ENCODE measurements at places on chromosomes 1 and 21.

- no peak for DNase-seq
Observed at GRCh38 chr1:182974506-182975191, 21.7 kb upstream of the SHCBP1L start.

DNA sequence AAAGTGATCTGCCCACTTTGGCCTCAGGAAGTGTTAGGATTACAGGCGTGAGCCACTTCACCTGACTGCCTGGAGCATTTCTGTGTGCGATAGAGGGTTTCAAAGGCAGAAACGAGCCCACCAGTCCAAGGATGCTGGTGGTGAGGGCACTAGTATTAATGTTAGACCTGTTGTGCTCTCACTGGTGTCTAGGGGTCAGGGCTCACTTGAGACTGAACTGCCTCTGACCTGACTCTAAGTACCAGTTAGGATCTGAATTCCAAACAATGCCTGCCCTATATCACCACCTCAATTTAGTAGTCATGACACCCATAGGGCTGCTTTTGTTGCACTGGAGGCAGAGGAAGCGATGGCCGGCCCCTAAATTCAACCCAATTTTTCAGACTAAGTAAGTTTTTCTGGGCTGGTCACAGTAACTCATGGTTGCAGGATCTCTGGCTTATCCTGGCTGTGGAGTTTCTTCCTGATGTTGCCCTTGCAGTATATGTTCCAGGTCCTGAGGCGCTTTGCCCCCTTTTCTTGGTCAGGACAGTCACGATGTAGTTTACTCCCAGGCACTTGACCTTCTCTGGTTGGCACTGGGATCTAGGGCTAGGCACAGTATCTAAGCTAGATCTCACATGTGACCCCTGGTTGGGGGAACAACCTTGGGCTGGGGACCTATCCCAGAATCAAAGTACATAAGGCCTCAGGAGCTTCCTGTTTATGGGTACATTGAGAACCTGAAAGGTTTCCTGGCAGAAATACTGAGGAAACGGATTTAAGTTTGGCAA is 4.5 kb downstream of the CCDC17 start:
- no peak for DNase-seq

DNA sequence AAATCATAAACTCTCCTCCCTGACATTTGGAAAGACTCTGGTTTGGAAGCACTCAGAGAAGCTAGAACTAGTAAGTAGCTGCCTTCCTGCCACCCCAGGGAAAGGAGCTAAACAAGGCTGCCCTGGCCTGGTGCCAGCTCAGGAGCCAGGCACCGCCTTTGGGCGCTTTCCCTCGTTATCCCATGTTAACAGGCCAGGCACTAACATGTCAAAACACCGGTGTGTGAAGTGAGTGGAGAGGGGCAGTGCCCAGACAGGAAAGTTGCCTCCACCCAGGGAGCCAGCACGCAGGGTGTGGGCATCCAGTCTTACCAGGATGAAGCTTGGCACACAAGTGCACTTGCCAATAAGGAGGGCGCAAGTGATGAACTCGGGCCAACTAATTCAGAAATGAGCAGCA is 346.8 kb downstream of the RRAGC start:
- DNase-seq: no peak

GRCh38 chr21:45811136-45811535 is 167.6 kb downstream of the PCBP3 start:
- no peak for DNase-seq

DNA sequence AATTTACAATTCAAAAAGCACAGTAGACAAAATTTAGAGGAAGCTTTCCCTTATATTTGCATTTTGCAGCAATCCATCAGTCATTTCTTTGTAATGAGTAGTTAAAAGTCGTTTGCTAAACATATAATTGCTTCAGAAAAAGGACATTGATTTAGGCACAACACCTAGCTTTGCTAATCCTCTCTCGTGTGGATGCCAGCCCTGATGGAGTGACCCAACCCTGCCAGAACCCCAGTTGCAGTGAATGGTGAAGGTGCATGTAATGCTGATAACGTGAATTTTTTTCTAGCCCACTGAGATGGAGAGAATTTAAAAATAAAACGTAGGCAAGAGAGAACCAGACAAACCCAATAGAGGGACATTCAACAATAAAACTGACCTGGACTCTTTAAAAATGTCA is 263.4 kb downstream of the GRIK1 start:
- no peak for DNase-seq

DNA sequence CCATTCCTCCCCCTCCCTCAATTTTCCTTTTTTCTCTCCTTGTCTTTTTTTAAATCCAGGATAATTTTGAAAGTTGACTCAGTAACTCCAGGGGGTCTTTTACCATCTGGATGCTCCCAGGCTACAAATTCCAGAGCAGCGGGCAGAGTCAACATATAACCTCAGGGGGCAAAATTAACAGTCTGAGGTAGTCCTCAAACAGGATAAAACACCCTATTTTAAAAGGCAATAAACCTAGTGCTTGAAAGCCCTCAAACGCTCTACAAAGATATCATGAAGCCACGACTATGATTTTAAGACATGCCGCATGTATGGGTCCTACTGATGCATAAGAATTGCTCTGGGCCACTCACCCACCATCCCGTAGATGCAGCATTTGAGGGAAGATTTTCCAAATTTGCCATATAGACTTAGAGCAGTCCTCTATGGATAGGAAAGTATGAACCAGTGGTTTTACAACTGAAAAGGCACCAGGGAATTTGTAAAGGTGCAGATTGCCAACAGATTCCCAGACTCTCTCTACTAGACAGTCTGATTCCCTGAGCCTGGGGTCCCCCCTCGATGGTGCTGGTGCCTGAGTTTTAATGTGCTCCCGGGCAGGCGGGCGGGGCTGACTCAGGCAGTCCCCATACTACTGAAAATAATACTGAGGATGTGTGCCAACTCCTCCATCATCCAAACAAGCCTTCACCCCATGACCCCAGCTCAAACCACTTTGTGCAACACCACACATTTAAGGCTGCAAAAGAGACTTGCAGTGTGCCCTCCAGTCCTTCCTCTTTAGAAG is 37.2 kb downstream of the PTPN14 start:
- no peak for DNase-seq

- no peak for DNase-seq
Observed at GRCh38 chr1:240701412-240701811, 89.5 kb upstream of the GREM2 start.

- no peak for DNase-seq
Observed at GRCh38 chr1:213273546-213273945, 222.5 kb downstream of the RPS6KC1 start.

- no peak for DNase-seq
Observed at GRCh38 chr1:235863699-235864093, 3.0 kb downstream of the LYST start.

DNA sequence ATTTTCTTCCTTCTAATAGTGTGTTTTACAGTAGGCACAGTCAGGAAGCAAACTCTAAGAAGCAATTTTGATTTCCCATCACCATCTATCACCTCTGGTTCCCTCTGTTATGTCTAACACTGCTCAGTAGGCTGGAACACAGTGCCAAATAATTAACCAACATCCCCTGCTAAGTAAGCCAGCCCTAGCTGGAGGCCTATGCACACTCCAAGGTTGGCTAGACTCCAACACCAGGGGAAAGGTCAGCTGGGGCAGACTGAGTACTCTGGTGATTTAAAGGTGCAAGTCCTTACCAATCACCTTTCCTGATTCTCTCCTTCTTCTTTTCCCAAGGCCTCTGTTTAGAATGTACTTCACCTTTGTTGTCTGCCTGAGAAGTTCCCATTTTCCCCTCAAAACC is 46.5 kb upstream of the BEND5 start:
- no peak for DNase-seq

DNA sequence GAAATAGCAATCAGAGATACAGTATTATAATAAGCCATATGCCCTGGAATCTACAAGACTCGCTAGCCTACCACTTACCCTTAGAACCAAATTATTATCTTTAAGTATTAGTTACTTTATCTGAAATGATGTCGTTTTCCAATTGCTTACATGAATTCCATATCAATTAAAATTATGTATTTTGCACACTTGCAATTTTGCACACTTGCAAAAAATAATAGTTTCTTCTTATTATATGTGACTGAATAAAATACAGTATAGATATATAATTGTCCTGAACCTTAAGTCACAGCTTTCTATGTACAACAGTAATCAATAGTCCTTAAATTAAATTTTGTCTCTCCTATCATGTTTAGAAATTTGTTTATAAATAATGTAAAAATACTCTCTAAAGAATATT is 2095.1 kb downstream of the NCAM2 start:
- no peak for DNase-seq

GRCh38 chr1:10818262-10819197 is 22.1 kb upstream of the CASZ1 start:
- DNase-seq: no peak

GRCh38 chr1:20992322-20993056 is 184.2 kb downstream of the EIF4G3 start:
- no peak for DNase-seq

DNA sequence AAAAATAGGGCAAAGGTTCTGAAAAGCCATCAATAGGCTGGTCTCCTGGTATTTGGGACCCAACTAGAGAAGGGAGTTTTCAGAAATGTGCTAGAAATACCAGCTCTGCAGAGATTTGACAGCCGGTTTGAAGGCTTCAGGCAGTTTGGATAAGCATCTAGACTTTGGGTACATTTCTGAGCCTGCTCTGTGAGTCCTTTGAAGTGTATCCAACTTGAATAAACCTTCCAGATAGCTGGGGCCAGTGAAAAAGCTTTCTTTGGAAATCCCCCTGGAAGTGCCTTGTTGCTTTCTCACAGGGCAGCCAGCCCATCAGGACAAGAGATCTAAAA is 6.4 kb upstream of the PEF1 start:
- DNase-seq: no peak

GRCh38 chr1:235643837-235644692 is 5.5 kb downstream of the GNG4 start:
- no peak for DNase-seq

- DNase-seq: no peak
Observed at GRCh38 chr1:9382643-9383491, 90.2 kb downstream of the SPSB1 start.

- no peak for DNase-seq
Observed at GRCh38 chr1:28896609-28896986, 17.8 kb upstream of the EPB41 start.

DNA sequence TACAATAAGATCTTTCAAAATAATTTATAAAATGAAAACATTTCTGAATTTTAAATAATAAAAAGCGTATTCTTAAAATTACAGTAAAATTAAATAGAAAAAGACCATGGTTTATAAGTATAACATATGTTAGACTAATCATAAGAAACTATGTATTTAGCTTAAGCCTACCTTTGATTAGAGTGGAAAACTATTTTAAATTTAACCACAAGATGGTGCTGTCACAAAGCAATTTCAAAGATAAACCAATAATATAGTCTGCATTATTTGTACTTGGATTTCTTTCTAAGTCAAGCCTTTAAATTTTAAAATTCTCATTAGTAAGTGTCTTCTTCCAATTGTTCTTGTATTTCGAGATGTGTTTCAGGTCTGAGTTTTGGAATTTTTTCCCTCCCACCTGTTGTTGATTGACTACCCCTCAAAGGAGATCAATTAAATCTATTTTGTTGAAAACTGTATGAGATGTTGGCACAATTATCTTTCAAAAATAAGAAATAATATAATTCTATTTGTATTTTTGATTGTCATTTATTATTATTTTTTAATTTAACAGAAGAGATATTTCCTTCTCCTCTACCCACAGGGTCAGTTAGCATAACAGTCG is 459.8 kb downstream of the KCNT2 start:
- no peak for DNase-seq

GRCh38 chr1:22912311-22912710 is 60.4 kb downstream of the LACTBL1 start:
- DNase-seq: no peak

DNA sequence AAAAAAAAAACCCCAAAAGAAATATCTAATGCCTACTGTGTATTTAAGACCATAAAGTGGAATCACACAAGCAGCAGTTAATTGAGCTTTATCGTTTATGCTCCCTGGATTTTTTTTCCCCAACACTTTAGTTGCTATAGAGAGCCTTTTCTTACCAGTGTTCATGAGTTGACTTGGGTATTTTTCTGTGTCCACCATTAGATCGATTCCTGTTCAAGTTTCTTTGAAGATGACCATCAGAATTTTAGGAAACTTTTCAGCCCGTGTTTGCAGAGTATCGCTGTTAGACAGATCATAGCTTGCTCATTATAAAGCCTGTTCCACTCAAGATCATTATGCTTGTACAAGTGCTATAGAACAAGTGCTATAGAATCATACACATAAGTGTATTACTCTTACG is 1.5 kb downstream of the RALGPS2 start:
- DNase-seq: no peak

DNA sequence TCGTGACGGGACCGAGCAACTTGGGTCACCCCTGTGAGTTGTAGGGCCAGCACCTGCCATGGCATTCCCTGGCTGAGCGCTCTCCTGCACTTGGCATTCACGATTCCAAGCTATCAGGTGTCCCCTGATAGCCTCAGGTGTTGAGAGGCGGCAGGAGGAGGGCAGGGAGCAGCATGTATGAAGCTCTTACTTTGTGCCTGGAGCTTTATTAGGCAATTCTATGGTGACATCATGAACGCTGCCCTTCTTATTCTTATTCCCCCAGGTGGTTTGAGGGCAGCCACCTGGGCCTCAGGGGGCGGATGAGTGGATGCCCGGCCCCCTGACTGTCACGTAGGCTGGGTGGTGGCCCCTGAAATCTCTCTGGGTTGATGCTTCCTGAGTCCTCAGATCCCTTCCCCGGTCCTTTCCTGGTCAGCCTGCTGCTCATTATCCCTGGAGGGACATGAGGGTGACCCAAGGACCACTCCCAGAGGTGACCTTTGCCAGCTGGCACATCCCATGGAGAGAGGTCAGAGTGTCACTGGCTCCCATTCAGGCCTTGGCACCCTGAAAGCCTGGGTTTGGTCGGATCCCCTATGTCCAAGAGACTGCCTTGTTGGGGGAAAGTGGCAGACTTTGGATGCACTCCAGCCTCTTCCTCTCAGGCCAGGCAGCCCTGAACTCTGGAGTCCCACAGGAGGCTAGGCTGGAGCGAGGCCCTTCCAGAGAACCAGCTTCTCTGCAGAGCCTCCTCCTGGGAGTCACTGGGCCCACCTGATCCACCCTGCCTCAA is 51.9 kb downstream of the SPSB1 start:
- no peak for DNase-seq

- peak; percentile 40 for DNase-seq
Observed at GRCh38 chr1:37808369-37809319, 636 bp upstream of the YRDC start.

DNA sequence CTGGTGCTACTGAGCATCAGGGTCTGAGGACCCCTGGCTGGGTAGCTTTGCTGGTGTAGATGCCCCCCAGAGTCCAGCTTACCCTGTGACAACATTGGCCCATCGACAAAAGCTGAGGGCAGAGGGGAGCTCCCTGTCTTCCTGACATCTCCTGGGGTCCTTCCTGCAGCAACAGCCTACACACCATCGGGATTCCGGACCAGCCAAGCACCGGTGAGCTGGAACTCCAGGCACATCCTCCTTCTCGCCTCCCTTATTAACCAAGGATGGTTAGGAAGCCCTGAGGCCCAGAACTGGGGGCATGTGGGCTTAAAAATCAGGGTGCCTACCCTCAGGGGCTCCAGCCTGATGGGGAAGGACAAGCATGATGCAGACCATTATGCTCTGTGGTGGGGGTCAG is 658.0 kb downstream of the PTPRU start:
- no peak for DNase-seq

- no peak for DNase-seq
Observed at GRCh38 chr1:78843546-78843945, 163.0 kb downstream of the ADGRL4 start.

- no peak for DNase-seq
Observed at GRCh38 chr1:2411801-2412394, 466 bp downstream of the PEX10 start.

- no peak for DNase-seq
Observed at GRCh38 chr1:9890224-9890731, 19.8 kb downstream of the CTNNBIP1 start.

All from activated naive CD4-positive, alpha-beta T cell treated with anti-CD3 and anti-CD28 coated beads, Interleukin-2, amount 50 U/mL, for 16 hours (primary cell).